Temporal lobe (tissue), 4 donors: ENCODE measurements at places on chromosomes 6 and 20. TPM values are rescaled to one million over a fixed set of nuclear protein-coding genes. Genes with fewer than 3 reads are reported as not detected.

FOXA2 gene
- not detected for total RNA-seq

SOX18 gene
- total RNA-seq = 1.2 TPM

C4A gene
- 14.5 TPM for total RNA-seq

CGA gene
- total RNA-seq = not detected

TRIM31 gene
- total RNA-seq = not detected

GRIK2 gene
- 78.2 TPM for total RNA-seq
